ENCODE measurements at places on chromosomes 13 and 19.

DNA sequence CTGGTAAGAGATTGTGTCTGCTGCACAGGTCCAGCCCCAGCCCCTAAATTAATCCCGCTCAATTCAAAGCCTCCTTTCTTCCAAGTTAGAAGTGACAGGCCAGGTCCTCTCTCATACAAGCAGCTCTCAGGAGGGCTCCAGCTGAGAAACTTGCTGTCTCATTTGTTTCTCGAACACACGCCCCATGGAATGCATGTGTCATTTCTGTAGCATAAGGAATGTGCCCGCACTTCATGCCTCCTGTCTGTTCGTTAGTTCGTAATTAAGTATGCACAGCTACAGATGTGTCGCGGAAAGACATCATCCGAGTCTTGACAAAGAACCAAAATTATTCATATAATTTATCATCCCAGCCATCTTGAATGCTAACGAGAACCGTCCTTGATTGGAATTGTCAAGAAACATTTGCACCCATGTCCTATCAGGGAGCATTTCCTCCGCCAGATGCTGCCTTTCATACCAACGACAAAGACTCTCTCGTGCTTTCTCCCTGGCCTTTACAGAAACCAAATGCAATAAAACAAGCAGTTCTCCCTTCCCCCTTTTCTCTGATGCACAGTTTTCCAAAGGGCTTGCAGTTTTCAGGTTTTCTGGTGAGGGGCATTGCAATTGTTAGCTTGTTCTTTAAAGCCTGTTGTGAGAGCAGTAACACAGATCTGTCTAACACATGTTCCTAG is 133.5 kb downstream of the UQCRFS1 start:
- DNase-seq: no peak

DNA sequence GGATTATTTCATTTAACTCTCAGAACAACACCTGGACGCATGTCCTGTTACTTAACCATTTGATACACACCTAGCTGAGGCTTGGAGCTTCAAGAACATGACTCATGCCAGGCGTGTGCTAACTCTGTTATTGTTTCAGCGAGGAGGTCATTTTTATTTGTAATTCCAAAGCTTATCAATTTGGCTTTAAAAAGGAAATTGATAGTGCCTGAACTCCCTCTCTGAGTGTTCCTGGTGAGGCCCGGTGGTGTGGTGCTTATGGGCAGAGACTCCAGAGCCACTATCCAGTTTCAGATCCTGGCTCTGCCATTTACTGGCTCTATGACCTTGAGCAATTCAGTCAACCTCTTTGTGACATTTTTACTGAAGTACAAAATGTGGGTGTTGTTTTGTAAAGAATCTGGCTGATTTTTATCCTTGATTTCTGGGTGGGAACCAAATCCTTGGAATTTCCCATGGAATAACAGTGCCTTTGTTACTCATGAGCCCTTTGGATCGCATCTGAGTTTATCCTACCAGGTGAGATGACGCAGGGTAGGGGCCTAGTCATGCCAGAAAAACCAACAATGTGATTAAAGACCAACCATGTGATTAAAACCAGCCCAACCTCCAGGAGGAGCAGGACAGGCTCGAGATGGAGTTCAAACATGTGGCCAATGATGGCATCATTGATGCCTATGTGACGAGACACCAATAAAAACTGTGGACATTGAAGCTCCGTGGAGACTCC is 198.8 kb downstream of the MYO16 start:
- no peak for DNase-seq

DNA sequence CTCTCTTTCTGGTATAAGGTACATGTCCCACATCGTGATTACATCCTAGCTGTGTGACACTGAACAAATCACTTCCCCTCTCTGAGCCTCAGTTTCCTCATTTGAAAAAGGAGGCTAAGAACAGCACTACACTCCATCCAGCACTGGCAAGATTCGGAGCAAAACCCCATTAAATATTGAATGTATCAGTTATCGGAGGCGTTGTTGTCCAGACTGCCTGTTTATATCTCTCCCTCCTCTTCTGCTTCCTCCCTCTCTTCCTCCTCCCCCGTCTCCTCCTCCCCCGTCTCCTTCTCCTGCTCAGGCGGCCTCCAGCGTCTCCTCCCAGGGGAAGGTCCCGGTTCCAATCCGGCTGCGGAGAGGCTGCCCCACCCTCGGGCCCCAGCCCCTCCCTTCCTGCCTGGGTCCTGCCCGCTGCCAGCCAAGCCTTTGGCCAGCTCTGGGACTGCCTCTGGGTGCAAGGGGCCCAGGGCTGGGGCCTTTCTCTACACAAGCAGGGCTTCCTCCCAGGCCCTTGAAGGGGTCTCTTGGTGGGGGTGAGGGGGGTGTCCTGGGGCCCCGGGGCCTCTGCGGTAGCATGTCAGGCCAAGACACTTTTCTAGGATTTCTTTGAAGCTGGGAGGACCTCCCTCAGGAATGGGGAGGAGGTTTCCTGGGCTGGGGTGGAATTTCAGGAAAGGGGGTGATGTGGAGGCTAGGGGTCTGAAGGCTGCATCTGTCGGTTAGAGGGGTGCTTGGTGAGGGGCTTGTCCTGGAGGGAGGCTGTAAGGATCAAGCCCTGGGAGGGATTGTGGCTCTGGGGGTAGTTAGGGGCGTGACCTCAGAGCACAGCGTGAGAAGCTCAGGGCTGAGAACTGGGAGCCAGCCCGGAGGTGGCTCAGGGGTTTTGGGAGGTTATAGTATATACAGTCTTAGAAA is 1.9 kb downstream of the RRAS start:
- no peak for DNase-seq

DNA sequence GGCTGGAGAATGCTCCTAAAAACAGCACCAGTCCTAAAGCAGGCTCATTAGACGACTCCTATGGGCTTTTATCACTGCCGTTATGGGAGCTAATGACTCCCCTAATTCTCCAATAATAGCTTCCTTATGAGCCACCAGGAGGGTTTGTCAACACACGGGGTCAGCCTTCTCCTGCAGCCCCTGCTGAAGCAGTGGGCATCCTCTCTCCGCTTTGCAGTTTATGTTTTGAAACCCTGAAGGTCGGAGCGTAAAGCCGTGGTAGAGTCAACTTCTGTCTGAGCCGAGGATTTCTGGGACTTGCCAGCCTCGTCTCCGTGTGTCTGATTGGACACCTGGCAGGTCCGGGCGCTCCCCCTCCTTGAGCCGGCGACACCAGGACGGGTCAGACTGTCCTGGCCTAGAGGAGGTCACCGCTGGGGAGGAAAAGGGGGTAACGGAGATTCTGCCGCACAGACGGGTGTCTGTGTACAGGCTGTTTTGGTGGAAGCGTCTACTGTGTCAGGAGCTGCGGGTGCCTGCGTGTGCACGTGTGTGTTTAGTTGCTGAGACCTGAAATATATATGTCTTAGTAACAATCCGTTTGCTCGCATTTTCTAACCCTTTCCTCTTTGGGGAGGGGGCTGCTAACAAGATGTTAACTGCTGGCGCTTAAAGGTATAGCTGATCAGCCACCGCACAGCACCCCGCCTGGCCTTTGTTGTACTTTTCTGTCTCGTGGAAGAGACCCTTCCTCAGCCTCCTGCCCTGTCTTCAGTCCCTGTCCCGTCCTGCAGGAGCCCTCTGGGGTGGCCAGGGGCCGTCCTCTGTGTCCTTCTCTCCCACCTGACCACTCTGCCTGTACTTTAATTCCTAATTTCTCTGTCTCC is 1.9 kb downstream of the KDM4B start:
- no peak for DNase-seq
